Adipose tissue (tissue), 3 donors: ENCODE measurements at places on chromosomes 16 and 17. TPM values are rescaled to one million over a fixed set of nuclear protein-coding genes. Genes with fewer than 3 reads are reported as not detected.

Gene KRT10
- polyA plus RNA-seq = 35.0 TPM

Gene C16orf54
- polyA plus RNA-seq = 2.1 TPM

Gene CHAD
- polyA plus RNA-seq = 5.6 TPM

Gene PRSS22
- 1.2 TPM for polyA plus RNA-seq

Gene ST6GALNAC2
- 2.0 TPM for polyA plus RNA-seq

Gene NPIPA5
- polyA plus RNA-seq = 3.7 TPM

Gene KRT28
- not detected for polyA plus RNA-seq

Gene HBA1
- polyA plus RNA-seq = 6.7 TPM

Gene FGF11
- polyA plus RNA-seq = 0.86 TPM

Gene PRSS8
- polyA plus RNA-seq = 11.2 TPM

Gene HOXB1
- not detected for polyA plus RNA-seq

Gene CES5A
- not detected for polyA plus RNA-seq

Gene MTHFSD
- 6.1 TPM for polyA plus RNA-seq

Gene CCL2
- polyA plus RNA-seq = 26.4 TPM

Gene CX3CL1
- polyA plus RNA-seq = 30.1 TPM

Gene EMC8
- polyA plus RNA-seq = 9.0 TPM

Gene MPP3
- 7.0 TPM for polyA plus RNA-seq

Gene MT1H
- 60.5 TPM for polyA plus RNA-seq

Gene ZG16
- 0.22 TPM for polyA plus RNA-seq

Gene UTP4
- 20.9 TPM for polyA plus RNA-seq

Gene UTS2R
- polyA plus RNA-seq = not detected

Gene ERAL1
- 40.5 TPM for polyA plus RNA-seq
